AG10803 (cell line): ENCODE measurements at places on chromosomes 1 and 21.

DNA sequence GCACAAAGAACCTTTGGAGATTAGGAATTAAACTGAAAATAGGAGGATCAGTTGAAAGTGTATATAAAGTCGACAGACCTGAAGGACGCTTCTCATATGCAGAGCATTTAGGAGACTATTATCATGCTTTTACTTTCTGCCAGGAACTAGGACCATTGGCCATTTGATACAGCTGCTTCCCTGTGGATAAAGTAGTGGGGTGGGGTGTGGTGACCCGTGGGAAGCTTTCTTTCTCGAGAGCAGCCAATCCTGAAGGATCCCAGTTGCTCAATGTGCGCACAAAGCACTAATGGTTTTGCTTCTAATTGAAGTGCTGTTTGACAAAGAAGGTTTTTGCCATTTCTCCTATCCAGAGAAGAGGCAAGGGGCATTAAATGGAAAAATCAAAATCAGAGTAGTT is 14.9 kb upstream of the CD55 start:
- DNase-seq, result no peak

- no peak for DNase-seq
These were observed 22.4 kb upstream of the DDOST start for GRCh38 chr1:20683614-20684013.

- peak; percentile 78 for DNase-seq
These were observed 140.2 kb upstream of the HOOK1 start for GRCh38 chr1:59674595-59674994.

GRCh38 chr1:153485863-153486262 is 25.4 kb upstream of the S100A7 start:
- DNase-seq, result no peak

- DNase-seq, result no peak
These were observed 566.1 kb downstream of the AMY1C start for GRCh38 chr1:104315823-104316222.

GRCh38 chr1:32496127-32496526 is 31.3 kb downstream of the ZBTB8B start:
- peak; percentile 53 for DNase-seq

DNA sequence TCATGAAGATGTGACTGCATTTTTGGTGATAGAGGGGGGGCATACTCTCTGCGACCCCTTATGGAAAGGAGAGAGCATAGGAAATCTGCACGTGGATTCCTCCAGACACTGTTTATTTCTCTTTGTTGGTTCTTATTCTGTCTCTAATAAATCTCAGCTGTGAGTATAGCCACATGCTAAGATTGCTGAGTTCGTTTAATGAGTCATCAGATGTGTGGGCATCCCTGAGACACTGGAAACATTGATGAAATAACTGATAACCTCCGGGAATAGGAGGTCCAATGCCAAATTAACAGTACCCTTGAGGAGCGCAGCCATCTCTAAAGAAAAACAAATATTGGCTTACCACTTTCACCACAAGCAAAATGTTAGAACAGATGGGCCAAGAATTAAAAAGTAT is 880.2 kb upstream of the NEGR1 start:
- no peak for DNase-seq

DNA sequence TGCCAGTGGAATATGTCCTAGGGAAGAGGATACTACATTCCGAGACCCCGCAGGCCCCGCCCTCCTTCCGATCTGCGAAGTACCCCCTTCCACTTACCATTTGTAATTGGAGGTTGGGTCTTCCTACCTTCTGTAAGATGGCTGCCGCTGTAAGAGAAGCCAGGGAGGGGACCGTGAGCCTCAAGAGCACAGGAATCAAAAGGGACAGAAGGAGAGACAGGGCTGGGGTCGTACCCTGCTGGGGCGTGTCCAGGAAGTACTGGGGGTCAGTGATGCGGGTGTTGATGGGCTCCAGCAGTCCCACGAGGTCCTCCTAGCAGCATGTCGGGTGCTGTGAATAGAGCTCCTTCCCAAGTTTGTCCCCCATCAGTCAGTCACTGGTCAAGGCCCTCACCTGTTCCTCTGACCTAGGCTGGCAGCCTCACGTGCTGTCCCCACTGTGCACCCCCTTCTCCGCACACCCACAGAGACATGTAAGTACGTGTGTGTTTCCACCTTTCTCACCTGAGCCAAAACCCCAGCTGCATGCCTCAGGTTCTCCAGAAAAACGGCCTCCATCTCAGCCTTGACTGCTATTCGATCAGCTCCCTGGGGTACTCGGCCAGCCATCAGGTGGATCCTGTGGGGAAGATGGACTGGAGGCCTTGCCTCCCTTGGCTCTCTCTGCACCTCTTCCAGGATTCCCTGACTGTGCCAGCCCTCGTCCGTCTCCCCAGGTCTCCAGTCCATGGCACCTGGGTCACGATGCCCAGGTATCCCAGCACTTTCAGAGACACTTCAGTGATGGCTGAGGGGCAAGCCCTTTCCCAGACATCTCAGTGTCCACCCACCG is 1.8 kb downstream of the HYI start:
- no peak for DNase-seq
